ENCODE measurements at places on chromosomes 2 and 18.

- DNase-seq: no peak
These were observed 457.2 kb upstream of the HS6ST1 start for GRCh38 chr2:128775914-128776285.

GRCh38 chr2:3242747-3243369 is 134.8 kb downstream of the EIPR1 start:
- no peak for DNase-seq

DNA sequence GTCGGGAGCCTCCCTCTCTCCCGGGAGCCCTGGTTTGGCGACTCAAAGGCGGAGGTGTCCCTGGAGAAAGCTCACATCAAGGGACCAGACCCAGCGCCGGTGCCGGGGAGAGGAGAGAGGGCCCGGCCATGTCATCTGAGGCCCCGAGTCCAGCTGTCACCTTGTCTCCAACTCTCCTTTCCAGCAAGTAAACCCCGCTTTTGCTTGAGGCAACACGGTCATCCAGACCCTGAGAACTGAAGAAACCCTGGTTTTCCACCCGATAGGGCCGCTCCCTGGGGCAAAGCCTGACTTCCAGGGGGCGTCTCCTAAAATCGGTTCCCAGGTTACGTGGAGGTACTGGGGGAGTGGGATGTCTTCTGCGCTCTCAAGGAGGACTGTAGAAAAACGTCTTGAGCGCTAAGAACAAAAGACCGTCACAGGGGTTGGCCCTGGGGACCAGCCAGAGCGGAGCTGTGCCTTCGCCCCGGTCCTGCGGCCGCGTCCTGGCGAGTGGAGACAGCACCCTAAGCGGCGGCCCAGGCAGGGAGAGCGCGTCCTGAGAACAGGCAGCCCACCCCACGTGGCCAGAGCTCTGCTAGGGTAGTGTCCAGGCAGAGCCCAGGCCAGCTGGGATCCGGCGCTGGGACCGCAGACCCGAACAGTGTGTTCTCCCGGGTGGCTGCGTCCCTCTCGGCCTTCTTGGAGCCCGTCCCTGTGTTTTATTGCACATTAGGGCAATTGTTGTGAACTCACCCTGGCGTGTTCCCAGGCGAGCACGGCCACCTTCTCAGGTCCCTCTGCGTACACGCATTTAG is 55.7 kb downstream of the TMEM18 start:
- peak; percentile 66 for DNase-seq

GRCh38 chr18:13540477-13541182 is 185.7 kb downstream of the FAM210A start:
- peak; percentile 36 for DNase-seq

GRCh38 chr2:149527998-149528755 is 59.4 kb downstream of the MMADHC start:
- no peak for DNase-seq

DNA sequence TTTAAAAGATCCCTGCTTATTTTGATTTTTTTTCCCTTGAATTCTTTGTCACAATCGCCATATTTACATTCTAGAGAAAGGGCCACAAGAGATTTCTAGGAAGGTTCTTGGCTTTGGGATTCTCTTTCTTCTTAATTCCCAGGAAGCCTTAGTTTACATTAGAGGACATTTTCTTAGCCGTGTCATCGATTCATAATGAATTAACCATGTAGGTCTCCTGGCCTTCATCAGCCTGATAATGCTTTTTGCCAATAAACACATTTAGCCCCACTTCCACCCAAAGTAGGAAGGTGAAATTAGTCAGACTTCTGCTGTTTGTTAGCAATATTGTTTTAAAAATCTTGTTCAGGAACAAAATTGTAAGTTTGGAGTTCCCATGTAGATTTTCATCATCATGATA is 71.3 kb upstream of the LPIN2 start:
- DNase-seq: no peak

DNA sequence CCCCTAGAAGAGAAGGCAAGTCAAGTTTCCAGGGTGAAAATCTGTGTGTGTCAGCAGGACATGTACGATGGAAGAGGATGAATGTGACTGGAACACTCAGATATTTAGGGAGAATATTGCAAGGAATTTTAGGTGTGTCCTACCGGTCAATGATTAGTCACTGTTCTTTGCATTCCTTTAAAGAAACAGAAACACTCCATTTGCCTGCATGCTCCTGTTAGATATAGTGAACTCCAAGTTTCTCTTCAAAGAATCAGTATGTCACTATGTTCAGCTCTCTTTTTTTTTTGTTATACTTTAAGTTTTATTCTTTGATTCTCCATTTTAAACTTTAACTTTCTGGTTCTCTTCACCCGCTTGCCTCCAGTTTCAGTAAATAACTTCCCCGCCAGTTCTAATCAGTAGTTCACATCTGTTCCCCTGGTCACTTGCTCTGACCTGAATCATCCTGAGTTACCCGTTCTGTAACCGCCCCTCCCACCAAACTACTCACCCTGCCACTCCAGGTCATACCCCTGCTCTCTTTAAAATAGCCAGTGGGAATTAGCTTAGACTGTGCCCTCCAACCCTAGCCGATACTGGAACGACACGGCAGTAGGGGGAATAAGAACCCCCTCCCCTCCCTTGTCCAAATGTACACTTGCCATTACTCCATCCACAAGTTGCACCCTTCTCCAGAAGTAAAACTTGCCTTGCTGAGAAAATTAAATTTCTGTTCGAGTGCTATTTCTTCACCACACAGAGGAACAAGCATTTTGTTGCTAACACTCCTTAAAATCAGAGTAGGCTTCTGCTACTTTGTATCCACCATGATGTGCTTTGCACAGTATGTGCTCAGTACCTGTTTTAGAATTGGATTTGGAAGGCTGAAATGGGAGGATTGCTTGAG is 268.4 kb downstream of the METTL4 start:
- no peak for DNase-seq

GRCh38 chr2:109217362-109218086 is 88.5 kb downstream of the SH3RF3 start:
- DNase-seq: peak; percentile 2

DNA sequence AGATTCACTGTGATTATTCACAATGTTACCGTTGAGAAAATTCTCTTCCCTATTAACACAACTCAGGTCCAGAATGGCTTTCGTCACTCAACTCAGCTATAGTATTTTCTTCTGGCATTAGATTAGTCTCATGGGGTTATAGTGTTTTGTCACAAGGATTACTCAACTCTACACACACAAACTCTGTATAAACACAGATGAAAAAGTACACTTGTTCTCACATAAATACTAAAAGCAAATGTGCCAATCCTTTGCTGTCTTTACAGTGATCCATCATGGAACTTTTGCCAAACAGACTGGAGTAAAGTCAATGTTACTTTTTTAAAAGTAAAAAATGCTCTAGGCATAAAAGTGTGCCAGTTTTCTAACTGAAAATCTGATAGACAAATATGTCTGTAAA is 267.6 kb downstream of the RBM43 start:
- DNase-seq: no peak

- peak; percentile 44 for DNase-seq
These were observed 77.6 kb upstream of the RAB6C start for GRCh38 chr2:129901754-129902415.

DNA sequence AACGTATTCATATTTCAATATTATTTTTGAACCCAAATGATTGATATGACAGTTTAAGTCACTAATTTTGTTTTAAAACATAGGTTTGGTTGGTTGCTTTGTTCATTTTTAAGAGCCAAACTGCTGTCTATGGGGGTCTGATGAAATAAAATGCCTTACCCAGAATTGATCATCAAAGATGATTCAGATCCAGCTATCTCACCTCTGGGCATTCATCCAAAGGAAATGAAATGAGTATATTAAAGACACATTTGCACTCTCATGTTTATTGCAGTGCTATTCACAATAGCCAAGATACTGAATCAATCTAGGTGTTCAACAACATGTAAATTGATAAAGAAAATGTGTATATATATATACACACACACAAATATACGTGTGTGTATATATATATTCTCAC is 326.9 kb upstream of the GULP1 start:
- DNase-seq: no peak

GRCh38 chr18:75141166-75141565 is 67.8 kb downstream of the PTGR3 start:
- no peak for DNase-seq

- DNase-seq: no peak
These were observed 16.4 kb downstream of the CDCA7 start for GRCh38 chr2:173371023-173371422.

DNA sequence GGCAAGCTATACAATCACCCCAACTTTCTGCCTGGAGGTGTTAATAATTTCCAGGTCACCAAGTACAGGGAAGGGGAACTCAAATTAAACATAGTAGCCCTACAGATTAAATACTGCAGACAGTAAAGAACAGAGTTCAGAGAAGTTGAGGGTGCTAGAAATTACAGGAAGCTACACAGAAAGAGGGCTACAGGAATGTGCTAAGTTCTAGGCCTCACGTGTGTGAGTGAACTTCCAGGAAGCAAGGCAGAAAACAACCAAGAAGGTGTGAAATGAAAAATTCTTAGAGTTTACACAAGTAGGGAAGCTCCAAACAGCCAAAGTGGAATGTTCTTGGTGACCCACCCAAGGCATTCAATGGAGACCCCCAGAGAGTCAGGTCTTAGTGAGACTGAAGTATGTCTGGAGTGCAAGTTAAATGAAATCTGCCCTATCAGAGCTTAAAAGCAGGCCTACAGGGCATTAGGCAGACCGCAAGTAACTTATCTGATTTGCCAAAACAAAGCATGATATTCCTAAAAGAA is 58.1 kb upstream of the RNU4ATAC start:
- DNase-seq: no peak

DNA sequence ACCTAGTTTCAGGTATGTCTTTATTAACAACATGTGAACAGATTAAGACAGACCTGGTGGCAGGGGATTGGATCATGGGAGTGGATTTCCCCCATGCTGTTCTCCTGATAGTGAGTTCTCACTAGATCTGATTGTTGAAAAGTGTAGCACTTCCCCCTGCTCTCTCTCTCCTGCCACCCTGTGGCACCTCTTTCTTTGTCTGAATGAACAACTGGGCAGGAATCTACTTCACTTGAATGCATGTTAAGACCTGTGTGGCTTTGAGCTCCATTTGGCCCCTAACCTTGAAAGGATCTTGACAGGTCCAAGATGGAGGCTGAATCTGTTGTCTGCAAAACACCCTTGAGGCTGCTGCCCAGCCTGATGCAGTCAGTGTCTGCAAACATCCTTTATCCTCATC is 194.4 kb downstream of the RNF144A start:
- DNase-seq: no peak

DNA sequence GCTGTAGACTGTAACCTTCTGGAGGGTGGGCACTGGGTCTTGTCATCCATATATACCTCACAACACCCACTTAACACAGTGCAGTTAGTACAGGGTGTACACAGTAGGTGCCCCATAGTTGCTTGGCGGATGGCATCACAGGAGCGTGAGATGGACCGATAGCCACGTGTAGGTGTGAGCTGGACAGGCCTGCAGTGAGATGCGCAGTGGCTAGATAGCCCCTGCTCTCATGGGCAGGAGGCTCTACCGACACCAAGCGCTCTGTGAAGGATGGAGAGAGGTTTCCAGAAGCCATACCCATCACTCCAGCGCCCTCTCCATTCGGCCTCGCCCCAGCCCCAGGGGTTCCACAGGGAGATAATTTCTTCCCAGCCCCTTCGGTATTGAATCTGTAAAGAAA is 49.5 kb downstream of the CAPN13 start:
- no peak for DNase-seq

GRCh38 chr2:38750011-38750890 is 910 bp downstream of the SRSF7 start:
- no peak for DNase-seq

GRCh38 chr2:125961739-125962138 is 694.2 kb upstream of the GYPC start:
- DNase-seq: no peak

DNA sequence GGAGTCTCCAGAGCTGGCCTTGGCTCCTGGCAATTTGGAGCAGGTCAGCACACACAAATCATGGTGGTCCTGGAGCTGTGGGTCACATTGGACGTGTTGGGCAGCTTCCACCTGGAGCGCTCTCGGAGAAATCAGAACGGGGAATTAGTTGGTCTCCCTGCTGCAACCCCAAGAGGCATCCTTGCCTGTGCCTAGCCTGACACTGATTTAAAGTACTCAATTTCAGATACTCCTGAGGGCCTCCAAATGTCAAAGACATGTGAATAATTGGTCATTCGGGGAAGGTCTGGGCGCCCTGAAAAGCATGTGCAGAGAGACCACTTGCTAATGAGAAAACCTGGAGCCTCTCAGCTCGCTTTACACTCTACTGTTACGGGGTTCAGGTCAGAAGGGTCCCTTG is 145.5 kb upstream of the AGAP1 start:
- no peak for DNase-seq

GRCh38 chr2:204989877-204990276 is 444.6 kb downstream of the PARD3B start:
- no peak for DNase-seq

Data from type B pancreatic cell (in vitro differentiated cells).